ENCODE measurements at places on chromosomes 1 and 21.

DNA sequence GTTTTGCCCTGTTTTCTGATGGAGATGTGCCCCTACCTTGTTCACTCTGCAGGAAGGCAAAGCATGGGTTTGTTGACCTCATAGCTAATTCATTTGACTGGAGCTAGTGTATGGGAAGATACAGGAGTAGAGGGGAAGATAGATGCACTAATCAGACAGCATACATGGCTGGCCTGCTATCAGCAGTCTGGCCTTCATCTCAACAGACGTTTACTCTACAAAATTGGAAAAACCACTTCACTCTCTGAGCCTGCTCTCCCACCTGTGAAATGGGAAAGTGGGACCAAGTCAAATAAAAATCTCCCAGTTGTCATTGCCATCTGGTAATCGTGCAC, 235.2 kb upstream of the RAB4A start:
- no peak for DNase-seq

DNA sequence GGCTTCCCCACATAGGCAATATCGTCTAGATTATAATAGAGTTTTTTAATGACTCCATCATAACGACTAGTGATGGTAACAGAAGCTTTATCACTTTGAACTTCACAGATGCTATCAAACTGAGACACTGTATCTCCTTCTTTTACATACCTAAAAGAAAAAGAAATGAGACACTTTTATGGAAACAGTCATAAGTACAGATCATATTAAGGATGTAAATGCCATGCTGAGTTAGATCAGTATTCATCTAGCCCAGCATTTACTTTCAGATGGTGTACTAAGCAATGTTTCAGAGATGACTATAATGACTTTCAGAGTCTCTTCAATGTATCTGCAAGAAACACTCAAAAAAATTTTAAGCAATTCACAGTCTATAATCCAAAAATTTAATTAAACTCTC, 18.9 kb downstream of the DBT start:
- no peak for DNase-seq

DNA sequence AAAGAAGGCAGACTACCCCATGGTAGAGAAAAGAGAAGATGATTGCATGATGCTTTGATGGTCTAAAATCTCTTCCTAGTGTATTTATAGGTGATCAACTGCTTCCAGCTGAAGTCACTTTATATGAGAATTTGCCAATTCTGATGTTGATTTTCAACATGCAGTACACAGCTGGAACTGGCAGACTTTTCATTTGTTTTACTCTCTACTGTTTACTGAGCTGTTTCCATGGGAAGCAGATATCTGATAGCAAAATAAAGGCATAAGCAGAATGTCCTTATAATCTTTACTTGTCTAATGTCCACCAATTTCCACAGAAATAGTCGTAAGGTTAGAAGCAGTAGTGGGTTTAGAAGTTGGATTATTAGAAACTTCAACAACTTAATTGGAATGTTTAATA, 74.9 kb downstream of the SYDE2 start:
- DNase-seq = no peak

DNA sequence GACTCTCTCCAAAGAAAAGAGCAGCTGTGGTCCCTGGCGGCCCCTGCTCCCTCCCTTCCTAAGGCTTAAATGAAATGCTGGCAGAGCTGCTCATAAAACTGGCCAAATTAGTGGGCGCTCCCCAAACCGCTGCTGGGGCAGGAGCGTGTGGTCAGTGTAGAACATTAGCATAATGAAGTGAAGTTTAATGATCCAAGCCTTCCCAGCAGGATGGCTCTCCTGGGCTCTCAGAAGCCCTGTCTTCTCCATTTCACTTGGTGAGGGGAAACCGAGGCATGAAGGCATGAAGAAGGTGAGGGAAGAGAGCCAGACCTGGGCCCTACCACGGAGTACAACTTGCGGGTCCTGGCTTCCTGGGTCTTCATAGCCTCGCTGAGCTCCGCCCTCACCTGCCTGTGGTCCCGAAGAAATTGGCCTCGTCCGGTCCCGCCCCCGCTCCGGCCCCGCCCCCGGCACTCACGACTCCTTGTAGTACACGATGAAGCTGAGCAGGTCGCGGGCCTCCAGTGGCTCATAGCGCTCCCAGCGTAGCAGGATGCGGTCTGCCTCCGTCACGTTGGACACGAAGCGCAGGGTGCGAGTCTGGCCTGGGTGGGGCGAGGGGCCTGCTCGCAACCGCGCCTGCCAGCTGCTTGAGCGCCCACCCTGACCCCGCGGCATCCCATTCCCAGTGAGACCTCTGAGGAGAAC, 10.3 kb downstream of the INSRR start:
- no peak for DNase-seq

GRCh38 chr1:115805597-115805996, 35.3 kb downstream of the NHLH2 start:
- DNase-seq = no peak
